ENCODE measurements at places on chromosomes 7 and 10.

DNA sequence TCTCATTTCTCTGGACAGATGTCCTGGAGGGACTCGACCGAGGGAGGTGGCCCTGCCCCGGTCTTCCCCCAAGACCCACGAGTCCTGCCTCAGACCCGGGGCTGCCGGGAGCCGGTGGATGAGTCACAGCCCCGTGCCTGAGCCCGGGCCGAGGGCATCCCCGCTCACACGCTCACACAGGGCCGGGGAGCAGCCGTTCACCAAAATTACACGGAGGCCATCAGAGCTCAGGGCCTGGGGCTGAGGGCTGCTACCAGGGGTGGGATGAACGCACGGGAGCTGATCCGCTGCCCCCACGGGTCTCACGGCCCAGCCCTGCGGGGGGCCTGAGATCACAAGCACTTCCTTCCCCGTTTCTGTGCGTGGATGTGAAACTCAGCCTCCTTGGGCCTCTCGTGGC, 17.5 kb downstream of the FAM20C start:
- DNase-seq = no peak

- no peak for DNase-seq
Measured at GRCh38 chr10:80201608-80202141, 3.7 kb downstream of the ANXA11 start.

GRCh38 chr10:101912561-101913179, 69.1 kb upstream of the KCNIP2 start:
- no peak for DNase-seq

DNA sequence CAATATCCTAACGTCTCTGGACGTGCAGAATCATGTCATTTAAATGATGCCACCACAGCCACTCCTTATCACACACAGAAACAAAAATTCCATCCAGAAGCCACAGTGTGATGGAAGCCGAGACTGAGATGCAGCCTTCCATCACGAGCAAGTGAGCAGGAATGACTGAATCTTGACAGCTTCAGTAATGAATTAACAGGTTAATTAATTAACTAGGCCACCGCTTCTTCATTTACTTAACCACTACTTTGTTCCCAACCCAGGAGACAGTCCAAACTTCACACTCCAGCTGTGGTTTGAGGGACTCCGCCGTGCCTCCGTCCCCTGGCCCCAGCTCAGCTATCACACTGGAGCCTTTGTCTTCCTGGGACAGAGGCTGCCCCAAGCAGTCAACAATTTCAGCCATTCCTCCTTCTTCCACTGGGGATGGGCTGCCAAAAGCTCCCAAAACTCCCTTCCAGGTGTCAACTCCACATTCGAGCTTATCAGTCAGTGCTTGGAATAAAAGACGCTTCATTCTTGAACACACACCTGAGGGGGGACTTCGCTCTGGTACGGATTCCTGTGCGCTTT, 65.9 kb downstream of the FGFR2 start:
- no peak for DNase-seq

Measured in LHCN-M2 (cell line).